ENCODE measurements at places on chromosomes 16 and 17.

DNA sequence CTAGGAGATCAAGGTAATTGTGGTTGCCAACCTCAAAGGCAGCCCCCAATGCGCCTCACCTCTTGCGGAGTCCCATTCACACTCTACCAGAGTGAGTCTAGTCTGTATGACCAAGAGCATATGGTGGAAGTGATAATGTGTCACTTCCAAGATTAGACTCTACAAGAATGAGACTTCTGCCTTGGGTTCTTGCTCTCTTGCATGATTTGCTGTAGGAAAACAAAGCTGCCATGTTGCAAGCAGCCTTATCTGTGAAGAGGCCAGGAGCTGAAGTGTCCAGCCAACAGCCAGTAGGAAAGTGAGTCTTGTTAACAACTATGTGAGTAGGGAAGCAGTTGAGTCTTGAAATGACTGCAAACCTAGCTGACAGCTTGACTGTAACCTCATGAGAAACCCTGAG lies 3.4 kb downstream of the TERF2 start:
- no peak for DNase-seq

GRCh38 chr16:89422527-89422904 lies 67.8 kb downstream of the ANKRD11 start:
- no peak for DNase-seq

- DNase-seq, result no peak
Measured at GRCh38 chr16:75333721-75334163, 82.3 kb upstream of the BCAR1 start.

DNA sequence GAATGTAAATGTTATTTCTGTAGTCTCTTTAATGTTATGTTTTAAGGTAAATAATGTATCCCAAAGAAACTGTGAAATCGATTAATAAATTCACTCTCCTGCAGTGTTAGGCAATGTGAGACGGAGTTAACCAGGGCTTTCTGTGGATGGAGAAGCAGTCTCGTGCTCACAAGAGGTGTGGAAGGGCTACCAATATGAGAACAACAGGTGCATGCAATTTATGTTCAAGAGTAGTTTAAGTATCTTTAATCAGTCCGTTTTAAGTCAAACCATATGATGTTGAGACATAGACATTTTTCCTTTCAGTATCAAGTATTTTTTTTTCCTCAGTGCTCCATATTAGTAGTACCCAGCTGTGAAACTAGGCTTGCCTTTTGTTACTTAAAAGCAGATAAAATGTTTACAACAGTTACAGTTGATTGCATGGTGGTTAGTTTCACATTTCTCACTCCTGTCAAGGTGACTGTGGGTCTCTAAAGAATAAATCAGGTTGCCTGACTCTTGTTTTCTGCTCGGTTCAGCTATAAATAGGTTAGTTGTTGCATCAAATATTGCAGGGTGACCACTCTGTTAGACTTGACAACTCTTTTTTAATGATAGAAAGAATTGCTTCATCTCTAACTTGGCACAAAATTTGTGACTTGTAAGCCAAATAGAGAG lies 54.4 kb downstream of the COX10 start:
- no peak for DNase-seq

- no peak for DNase-seq
Measured at GRCh38 chr17:21171309-21171922, 42.5 kb downstream of the TMEM11 start.

GRCh38 chr16:4314532-4315185 lies 1.2 kb upstream of the GLIS2 start:
- peak; percentile 60 for DNase-seq

DNA sequence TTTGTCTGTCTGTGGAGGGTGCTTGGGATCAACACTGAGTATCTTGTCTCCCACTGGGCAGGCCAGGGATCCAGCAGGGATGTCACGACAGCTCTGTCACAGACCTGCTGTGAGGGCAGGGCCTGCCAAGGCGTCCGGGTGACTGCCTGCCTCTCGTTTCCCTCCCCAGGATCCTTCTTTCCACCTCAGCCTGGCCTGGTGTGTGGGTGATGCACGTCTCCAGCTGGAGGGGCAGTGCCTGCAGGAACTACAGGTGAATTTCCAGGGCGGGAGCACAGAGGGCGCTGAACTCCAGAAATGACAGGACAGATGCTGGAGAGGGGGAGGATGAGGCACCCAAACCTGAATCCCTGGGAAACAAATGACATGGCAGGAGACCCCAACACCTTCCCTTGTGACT lies 6.8 kb upstream of the MMP15 start:
- no peak for DNase-seq

GRCh38 chr17:75998327-75998795 lies 2.3 kb upstream of the CDK3 start:
- no peak for DNase-seq

GRCh38 chr16:46790599-46791270 lies 40.2 kb downstream of the C16orf87 start:
- DNase-seq, result no peak

DNA sequence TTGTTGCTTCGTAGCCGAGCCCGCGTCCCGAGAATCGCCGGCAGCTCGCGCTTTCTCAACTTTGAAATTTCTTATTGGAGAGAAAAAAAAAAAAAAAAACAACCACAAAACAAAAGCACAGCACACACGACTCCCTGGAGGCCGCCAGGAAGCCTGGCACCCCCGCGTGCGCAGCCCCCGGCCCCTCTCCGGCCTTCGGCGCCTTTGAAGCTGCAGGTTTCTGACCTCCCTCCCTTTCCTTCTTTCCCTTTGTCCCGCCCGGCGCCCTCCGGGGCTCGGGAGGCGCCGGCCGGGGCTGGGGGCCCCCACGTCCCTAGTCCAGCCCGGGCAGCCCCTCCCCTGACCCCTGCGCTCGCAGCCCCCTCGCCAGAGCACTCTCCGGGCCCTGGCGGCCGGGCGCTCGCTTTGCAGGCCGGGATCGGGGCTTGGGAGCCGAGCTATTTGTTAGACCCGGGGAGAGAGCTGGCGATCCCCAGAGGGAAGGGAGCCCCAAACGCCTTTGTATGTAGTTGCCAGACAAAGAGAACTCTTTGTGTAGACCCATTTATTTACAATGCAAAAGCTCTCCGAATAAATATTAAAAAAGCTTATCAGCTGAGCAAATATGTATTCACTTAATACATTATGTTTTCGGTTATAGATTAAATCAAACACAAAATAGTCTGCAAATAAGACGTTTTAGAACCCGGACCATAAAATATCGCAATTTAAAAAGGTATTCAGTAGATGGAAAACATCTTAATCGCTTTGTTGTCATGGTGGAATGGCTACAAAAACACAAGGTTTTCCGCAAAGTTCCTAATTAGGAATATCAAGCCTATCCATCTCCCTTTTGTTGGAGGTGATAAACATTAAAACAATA lies 2.3 kb downstream of the BAHCC1 start:
- DNase-seq, result no peak

GRCh38 chr17:55783684-55784245 lies 32.9 kb downstream of the PCTP start:
- DNase-seq, result no peak

DNA sequence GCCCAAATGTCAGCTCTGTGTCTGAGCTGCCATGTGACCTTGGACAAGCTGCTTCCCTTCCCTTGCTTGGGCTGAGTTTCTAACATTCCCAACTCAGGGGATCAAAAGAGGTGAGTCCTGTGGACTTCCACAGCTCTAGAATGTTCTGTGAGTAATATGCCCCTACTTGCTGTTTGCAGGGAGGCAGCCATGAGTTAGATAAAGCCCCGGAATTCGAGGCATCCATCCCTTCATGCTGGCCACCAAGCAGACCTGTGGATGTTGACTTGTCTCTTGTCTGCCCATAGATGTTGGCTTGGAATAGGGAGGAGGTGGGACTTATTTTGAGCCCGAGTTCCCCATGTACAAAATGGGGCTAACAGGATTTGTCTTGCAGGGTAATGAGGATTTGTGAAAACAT lies 36.2 kb downstream of the KSR1 start:
- no peak for DNase-seq

DNA sequence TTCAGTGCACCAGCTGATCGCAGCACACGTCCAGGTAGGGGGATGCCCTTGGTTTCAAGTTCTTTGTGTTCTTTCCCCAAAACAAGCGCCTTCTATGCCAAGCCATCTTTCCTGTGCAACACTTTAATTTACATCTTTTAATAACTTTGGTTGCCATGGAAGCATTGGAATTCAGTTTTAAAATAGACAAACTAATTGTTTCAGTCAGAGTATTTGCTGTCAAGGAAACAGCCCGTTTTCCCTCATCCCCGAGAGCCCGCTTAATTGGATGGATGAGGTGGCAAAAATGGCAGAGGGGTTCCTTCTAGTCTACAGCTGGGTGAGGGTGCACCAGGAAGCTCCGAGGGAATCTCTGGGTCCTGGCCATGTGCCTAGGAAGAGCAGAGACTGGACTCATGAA lies 793.7 kb upstream of the EEF2KMT start:
- no peak for DNase-seq

DNA sequence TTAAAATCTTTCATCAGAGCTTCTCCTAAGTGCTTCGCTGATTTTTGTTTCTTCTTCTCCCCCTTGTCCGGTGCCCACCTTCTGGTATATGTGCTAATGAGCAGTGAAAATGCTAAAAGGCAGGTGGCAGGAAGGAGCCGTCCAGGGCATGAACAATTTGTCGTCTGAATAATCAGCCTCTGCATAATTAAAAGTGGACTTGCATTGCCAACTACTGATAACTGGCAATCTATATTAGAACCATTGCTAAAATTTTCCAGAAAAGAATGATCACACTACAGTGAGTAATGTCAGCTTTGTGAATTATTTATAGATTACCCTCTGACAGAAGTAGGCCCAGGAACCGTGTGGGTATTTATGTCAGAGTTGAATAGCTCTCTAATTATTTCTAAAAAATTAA lies 28.1 kb downstream of the SERPINF1 start:
- DNase-seq, result no peak

DNA sequence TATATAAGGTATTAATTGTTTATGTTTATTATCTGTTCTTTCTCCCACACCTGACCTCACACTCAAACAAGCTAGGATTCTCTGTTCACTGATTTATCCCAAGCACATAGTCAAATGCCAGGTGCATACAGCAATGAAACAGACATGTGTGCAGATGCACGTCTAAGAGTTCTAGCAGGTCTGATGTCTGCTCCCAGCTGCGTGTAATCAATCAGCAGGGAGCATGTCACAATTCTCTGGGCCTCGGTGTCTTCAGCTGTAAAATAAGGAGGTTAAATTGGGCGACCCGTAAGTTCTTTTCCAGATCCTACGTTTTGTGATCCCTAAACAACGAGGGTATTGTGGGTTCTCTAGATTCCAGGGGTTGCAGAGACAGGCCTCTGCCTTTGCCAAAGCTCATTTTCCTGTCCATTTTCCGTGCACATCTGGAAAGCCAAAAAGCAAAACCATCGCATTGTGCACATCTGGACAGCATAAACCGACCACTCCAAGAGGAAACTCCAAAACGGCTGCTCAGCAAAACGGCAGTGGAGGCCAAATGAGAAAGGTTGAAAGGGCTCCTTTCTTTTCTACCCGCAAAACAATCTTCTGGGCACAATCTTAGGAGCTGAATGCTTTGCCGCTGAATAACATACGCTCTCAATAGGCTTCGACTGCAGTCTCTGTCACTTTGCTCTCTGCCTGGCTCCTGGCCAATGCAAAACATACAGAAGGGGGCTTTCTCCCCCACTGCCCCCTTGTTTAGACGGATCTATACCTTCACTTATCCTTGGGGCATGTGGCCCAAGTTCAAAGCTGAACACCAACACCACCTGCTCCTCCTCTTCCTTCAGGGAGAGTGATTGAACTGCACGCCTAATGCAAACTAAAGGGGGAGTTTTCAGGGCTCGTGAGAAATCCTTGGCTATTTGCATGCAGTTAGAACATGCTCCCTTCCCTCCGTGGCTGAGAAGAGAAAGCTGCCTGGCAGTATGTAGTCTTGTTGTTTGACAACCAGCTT lies 426.3 kb downstream of the SLC39A11 start:
- no peak for DNase-seq

GRCh38 chr17:29007860-29008455 lies 2.1 kb upstream of the SEZ6 start:
- DNase-seq, result no peak

- DNase-seq, result no peak
Measured at GRCh38 chr17:68599091-68599490, 2.1 kb downstream of the FAM20A start.

DNA sequence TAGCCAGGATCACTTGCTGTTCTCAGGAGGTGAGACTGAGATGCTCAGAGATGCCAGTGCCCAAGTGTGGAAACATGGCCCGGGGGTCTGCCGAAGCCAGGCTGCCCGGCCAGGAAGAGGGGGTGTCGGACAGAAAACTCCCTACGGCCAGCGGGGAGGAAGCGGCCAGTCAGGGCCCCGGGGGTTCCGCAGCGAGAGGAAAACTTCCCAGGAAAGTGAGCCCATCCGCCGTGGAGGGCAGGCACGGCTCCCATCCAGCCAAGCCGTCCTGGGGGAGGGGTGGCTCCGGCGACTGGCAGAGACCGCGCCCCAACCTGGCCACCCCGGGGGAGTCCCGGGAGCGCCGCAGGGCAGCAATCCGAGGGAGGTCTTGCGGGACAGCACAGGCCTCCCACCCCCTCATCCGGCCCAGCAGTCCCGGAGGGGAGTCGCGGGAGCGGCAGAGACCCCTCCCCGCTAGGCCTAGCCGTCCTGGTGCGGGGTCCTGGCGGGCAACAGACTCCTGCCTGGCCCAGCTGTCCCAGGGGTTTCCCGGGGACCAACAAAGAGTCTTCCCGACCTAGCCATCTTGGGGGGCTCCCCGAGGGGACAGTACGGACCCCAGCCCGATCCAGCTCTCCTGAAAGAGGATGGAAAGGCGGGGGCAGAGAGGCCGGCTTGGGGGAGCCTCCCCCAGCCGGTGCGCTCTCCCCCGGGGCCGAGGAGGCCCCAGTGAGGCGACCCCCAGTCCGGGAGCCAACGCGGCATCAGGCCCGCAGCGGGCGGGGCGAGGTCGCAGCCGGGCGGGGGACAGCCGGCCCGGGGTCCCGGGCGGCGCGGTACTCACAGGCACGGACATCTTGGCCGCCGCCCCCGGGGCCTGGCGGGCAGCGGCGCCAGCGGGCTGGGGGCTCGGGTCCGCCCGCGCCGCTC lies 13.8 kb upstream of the BCAR1 start:
- peak; percentile 59 for DNase-seq

DNA sequence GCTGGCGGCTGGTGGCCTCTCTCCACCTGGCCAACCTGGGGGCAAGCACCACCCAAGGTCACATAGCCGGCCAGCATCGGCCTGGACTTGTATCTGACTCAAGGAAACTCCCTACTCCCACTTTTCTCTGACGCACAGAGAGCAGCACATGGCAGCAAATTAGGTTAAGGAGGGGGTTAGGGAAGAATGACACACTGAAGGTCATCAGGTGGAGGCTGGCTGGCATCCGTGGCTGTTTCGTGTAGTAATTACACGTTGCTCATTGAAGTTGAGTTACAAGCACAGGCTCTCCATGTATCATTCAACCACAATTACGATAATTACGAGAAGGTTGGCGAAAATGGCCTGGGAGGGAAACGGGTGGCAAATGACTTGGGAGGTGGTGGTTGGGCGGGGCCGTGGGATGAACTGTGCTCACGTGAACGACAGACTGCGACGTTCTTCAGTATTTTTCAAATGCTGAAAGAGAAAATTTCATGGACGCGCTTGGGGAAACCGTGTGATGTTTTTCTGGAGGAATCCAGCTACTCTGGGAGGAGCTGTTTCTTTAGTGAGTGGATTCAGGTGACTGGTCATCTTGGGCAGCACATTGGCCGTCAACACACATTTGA lies 4.0 kb upstream of the METRNL start:
- no peak for DNase-seq

- no peak for DNase-seq
Measured at GRCh38 chr17:41392278-41392677, 5.1 kb downstream of the KRT31 start.

Data from ovary (tissue), 10 donors.